ENCODE measurements at places on chromosomes 11 and 22.

GRCh38 chr22:45891996-45892621 is 84.9 kb downstream of the WNT7B start:
- no peak for DNase-seq

DNA sequence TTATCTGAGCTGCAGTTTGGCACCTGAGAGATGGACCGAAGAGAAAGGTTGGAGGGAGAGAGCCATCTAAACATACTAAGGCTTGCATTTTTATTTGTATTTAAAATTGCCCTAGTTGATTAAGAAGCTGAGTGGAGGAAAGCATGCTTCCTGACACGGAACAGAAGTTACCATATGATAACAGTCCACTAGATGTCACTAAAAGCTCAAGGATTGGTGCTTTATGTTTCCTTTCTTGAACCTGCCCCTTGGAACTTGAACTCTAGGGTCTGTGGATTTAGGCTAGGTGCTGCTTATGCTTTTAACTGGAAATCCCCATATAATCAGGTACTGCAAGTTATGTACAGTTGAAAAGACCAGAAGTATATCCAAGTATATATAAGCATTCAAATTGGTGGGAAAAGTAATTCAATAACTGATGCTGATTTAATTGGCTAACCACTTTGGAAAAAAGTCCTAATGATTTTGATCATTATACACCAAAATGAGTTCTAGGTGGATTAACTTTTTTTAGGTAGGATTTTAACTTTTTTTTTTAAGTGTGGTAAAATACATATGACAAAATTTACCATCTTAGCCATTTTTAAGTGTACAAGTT is 9.5 kb downstream of the RBMXL2 start:
- DNase-seq = no peak

DNA sequence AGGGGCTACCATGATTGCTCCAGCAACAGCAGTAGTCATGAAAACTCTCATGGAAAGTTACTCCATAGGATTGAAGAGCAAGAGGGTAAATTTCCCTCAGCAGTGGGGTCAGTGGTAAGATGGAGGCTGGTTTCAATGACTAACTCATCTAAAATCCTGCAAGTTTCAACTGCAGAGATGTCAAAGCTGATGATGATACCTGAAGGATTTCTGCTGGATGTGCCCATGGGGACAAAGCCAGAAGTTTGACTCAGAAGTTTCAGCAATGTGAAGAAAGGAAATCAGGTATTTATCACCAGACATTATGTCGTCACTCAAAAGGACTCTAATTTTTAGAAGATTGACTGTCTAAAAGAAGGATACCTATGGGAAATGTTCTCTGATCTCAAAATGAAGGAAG is 29.1 kb downstream of the RAB38 start:
- DNase-seq = no peak

DNA sequence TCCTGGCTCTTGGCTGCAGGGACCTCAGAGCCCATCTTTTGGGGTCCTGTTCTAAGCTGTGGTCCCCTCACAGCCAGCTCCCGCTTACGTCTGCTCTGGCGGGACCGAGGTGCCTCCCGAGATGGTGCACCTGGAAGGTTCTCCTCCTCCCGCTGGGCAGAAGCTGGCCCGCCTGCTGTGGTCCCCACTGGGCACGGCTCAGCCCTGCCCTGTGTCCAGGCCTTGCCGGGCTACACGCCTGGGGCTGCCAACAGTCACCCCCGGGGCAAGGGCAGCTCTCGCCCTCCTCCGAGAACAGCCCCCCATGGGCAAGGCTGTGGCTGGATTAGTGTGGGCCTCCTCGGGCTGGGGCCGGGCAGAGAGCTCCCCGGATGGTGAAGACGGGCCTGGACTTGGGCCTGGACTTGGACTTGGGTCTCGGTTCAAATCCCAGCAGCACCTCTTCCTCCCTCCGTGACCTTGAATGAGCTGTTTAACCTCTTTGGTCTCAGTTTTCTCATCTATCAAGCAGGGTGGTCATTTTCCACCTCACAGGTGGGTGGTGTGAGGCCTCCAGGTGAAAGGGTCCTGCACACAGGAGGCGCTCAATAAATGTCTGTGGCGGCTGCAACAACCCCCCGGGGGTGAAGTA is 998 bp downstream of the BAIAP2L2 start:
- no peak for DNase-seq

- DNase-seq = no peak
Observed at GRCh38 chr22:36971341-36972125, 47.7 kb downstream of the TST start.

DNA sequence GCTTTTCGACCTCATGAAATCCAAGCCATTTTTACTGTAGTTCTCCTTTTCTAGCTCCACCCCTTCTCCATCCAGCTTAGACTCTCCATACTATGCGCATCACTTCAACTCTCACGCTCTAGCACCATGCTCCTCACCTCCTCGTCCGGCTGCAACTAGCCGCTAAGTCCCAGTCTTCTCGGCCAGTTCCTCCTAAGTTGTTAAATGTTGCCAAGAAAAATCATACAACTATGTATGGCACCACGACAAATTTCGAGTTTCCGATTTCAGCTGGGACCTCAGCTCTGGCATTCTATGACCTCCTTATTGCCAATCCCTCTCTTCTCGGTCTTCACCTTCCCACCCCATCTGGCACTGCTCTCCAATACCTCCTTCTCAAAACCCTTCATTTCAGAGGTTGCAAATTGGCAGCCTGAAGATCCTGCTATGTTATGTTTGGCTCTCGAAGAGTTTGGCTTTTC is 1.0 kb downstream of the ZNF70 start:
- no peak for DNase-seq

DNA sequence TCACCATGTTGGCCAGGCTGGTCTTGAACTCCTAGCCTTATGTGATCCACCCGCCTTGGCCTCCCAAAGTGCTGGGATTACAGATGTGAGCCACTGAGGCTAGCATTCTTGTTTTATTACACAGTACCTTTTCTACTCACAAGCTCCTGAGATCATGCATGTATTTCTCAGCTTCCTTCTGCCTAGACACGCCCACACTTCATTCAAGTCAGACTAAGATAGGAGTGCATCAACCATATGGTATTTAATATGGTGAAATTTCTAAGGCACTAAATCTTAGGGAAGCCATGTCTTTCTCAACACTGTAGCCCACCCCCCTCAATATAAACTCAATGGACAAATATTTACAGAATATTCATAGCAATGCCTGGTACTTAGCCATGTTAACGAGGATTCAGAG is 62.1 kb downstream of the SLC25A17 start:
- DNase-seq = no peak

DNA sequence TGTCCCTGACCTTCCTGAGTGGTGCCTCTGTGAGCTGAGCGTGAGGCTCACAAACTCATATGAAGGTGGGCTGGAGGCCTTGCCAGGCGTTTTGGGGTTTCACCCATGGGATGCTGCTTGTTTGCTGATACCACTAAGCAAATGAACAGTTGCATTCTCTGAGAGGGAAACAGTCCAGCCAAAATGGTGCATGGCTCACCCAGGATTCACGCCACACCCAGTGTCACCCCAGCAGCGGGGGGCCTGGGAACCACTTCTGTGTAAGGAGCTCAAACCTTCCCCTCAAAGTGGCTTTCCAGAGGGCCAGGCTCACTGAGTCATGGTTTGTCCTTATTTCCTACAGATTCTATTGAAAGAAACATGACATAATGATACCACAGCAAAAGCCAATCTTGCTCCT is 928.1 kb downstream of the TBC1D22A start:
- DNase-seq = no peak

GRCh38 chr11:20134991-20135736 is 25.1 kb downstream of the DBX1 start:
- no peak for DNase-seq

GRCh38 chr11:101138245-101138930 is 8.8 kb upstream of the PGR start:
- DNase-seq = no peak

- DNase-seq = no peak
Observed at GRCh38 chr11:18731441-18731840, 5.5 kb upstream of the IGSF22 start.

DNA sequence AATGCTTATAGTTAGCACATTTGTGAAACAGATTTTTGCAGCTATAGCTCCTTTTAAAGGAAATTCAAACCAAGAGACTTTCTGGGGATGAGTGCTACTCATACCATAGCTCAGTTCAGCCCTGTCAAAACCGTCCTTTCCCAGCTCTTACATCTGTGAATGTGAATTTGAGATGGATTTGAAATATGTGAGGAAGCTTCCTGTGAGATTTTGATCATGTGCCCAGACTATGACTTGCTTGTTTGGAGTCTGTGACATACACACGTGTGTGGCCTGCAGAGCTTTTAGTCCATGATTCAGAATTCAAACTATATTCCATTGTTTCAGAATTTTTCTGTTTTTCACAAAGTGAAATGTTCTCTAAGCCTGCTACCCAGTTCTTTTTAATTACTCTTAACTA is 4.4 kb upstream of the MMP1 start:
- DNase-seq = no peak

DNA sequence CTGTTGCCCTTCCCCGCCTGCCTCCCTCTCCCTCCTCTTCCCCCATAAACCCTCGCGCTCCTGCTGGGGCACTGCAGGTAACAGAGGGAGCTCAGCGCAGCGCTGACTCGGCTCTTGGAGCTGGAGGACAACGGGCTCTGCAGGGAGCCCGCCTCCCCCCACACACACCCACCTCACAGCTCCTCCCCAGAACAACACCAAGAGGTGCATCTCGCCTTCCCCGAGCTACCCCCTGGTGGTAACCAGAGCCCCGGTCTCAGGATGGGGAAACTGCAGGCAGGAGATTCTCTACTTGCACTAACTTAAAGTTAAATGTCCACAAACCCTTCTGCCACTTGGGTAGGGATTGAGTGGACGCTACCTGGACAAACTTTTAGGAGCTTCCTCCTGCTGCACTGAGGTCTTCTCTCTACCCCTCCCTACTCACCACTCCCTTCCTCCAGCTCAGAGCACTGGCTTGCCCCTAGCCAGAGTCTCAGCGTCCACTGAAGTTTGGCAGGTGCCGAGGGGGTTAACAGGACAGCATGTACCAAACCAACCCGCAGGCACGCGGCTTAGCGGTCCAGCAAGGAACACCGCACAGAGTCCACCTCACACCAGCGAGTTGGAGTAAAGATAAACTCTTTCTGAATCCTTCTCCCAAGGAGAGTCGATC is 4.0 kb upstream of the SCN4B start:
- no peak for DNase-seq

- no peak for DNase-seq
Observed at GRCh38 chr11:34176751-34177209, 71.4 kb downstream of the NAT10 start.

- no peak for DNase-seq
Observed at GRCh38 chr11:72548463-72548862, 114.1 kb upstream of the CLPB start.

DNA sequence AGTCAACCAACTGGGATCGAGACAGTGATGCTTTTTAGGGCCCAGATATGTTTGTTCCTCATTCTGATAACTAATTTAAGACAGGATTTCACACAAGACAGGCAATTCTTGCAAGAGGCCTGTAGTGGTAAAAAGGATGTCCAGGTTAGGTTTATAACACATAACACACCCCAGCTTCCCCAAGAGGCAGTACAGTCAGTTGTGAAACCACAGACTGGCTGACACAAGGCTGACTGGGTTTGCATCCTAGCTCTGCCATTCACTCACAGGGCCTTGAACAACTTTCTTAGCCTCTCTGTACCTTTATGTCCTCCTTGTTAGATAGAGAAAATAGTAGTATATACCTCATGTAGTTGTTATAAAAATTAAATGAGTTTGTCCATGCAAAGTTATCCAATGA is 55.0 kb upstream of the PTH start:
- no peak for DNase-seq

GRCh38 chr11:61119055-61119454 is 16.8 kb downstream of the CD5 start:
- DNase-seq = no peak

GRCh38 chr11:67303132-67303834 is at the start of gene SSH3:
Gene SSH3, plus strand, starts transcription at chr11:67303530. Its CDS starts 96 bp downstream, at chr11:67303626.
- no peak for DNase-seq

- DNase-seq = no peak
Observed at GRCh38 chr22:32052244-32052643, 9.2 kb downstream of the SLC5A1 start.

DNA sequence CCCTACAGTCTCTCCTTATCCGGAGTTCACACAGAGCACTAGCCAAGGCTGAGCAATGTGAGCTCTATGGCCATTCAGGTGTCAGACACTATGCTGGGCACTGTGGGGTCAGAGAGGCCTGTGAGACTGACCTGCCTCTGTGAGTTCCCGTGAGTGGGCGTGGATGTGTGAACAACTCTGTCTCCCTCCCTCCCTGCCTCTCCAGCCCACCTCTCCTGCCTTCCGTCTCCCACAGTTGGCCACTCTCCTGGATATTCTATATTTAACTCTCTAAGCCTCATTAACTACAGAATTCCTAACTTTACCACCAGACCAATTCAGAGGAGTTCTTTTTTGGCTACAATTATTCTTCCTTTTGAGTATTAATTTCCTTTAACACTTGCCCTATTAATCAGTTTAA is 191.6 kb upstream of the NCAM1 start:
- no peak for DNase-seq

DNA sequence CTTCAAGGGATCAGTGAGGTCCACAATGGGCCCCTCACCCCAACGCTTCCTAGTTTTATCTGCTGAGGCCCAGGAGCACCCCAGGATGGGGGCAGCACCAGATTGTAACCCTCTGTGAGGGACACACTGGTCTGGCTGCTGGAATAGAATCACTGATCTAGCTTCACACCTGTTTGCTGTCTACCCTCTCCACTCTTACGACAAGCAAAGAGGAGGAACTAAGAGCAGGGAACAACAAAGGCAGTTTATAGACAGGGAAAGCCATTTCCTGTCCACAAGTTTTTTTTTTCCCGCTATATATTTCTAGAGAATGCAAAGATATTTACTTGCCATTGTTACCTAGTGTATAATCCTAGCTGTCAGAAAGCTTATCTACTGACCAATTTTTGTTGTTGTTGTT is 61.0 kb upstream of the CRTAM start:
- no peak for DNase-seq

GRCh38 chr11:102603091-102603490 is 22.0 kb downstream of the MMP20 start:
- DNase-seq = no peak

DNA sequence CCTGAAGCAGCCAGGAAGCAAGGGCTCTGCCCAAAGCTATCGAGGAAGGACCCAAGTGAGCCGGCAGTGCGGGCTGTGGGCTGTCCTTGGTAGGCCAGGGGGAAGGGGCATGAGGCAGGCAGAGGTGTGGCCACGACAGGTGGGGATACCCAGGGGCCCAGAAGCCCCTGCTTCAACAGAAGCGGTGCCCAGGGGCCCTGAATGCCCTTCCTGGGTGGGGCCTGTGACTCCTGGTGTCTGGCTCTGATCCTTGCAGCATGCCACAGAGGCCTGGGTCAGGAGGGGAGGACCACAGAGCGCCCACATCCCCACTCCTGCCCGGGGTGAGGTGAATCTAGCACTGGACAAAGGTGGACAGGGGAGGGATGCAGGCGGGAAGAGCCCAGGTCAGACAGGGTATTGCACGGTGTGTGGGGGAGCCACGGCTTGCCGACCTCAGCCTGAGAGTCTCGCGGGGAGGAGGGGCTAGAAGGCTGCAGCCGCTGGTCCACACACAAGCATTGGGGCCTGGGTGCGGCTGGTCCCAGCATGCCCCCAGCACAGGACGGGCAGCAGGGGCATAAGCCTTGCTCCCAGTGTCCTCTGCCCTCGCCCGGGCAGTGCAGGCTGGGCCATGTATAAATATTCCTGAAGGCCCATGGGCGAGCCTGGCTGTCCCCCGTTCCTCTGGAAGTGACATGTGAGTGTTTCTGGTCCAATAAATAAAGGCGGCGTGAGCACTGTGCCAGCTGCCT is 19.0 kb downstream of the MAFF start:
- no peak for DNase-seq
